Left ventricle myocardium inferior (tissue), 1 donor: ENCODE measurements at places on chromosomes 13 and 19. TPM values are rescaled to one million over a fixed set of nuclear protein-coding genes. Genes with fewer than 3 reads are reported as not detected.

GRCh38 chr19:41297628-41298347, 12.2 kb upstream of the CCDC97 start:
- H3K4me3 ChIP-seq, result no peak overlapping the region
- no peak for DNase-seq
- no peaks in the 10 kb centered on the region for H3K27me3 ChIP-seq

PLK5 gene
- total RNA-seq, result not detected

PCP2 gene
- 2.7 TPM for total RNA-seq

GRCh38 chr19:16841391-16841926, 12.3 kb downstream of the SIN3B start:
- H3K27ac ChIP-seq, result no peak overlapping the region
- H3K4me3 ChIP-seq, result no peak overlapping the region

CYTH2 gene
- total RNA-seq, result 32.1 TPM

DNA sequence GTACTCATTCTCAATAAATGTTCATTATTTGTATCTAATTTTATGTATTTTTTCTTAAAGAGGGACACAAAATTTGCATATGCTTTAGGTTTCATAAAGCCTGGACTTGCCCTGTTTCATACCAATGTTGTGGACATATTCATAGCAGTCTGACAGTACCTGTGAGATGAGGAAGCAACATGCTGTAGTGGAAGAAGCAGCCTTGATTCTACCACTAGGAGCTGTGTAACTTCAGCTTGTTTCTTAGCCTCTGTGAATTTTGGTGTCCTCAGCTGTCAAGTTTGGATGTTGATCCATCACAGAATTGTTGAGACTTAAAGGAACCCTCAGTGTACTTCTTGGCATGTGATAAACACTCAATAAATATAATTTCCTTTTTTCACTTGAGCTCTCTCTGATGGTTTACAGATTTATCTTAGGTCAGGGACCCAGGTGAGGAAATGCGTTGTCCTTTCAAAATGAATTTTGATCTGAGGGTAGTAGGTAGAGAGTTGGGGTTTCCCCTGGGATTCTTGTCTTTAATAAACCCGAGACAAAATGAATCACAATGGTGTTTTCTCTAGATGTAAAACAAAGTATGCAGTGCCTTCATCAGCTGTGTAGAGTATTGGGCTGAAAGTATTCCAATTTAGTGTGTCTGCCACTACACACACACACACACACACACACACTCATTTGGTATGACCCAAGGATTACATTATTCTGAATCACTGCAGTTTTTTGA, 152.1 kb downstream of the KCNRG start:
- H3K27me3 ChIP-seq, result no peaks in the 10 kb centered on the region
- no peaks in the 10 kb centered on the region for H3K36me3 ChIP-seq
- no peak for DNase-seq
- no peak overlapping the region for H3K4me3 ChIP-seq

GRCh38 chr19:14090509-14091080, at the start of gene SAMD1:
Gene SAMD1 (minus strand): TSS chr19:14090751.
- peak within 1 kb of the TSS; percentile 95 for H3K4me3 ChIP-seq
- DNase-seq, result peak; percentile 95
- H3K27ac ChIP-seq, result peak within 1 kb of the TSS; percentile 98
- peaks cover 24% of the 10 kb centered on the region for H3K4me1 ChIP-seq
- peaks cover 28% of the 10 kb centered on the region for H3K36me3 ChIP-seq

GRCh38 chr13:114116734-114117133, 15.7 kb downstream of the RASA3 start:
- peaks cover 41% of the 10 kb centered on the region for H3K4me1 ChIP-seq
- no peak overlapping the region for H3K27ac ChIP-seq
- H3K36me3 ChIP-seq, result no peaks in the 10 kb centered on the region
- H3K27me3 ChIP-seq, result no peaks in the 10 kb centered on the region

DNA sequence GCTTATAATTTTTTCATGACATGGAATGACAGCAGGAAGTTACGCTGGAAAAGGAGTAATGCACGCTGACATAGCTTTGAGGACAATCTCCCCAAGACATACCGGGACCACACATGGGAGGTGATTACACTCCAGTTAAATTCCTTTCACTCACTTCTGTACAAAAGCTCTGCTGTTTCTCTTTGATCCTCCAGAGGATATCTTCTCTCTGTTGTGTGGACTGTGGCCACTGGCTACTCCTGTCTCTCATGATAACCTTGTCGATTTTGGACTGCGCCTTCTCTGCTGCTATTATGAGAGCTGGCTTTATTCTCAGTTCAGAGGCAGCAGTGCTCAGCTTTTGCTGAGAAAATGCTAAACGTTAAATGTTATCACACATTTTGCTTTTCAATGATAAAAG, 464.6 kb downstream of the FGF9 start:
- H3K36me3 ChIP-seq, result no peaks in the 10 kb centered on the region
- no peak overlapping the region for H3K27ac ChIP-seq
- no peaks in the 10 kb centered on the region for H3K27me3 ChIP-seq
- no peak overlapping the region for H3K4me3 ChIP-seq
- no peak for DNase-seq

DNA sequence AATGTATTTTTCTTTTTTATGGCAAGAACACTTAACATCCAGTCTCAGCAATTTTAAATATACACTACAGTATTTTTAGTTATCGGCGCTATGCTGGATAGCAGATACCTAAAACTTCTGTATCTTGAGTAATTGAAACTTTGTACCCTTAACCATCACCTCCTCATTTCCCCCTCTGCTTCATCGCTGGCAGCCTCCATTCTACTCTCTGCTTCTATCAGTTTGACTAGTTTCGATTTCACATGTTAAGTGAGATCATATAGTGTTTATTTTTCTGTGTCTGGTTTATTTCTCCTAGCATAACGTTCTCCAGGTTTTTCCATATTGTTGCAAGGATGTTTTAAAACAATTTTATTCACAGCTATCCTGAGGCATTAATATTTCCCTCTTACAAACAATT, 340.8 kb upstream of the SLC10A2 start:
- no peaks in the 10 kb centered on the region for H3K4me1 ChIP-seq
- H3K4me3 ChIP-seq, result no peak overlapping the region
- H3K36me3 ChIP-seq, result no peaks in the 10 kb centered on the region
- DNase-seq, result no peak
- no peaks in the 10 kb centered on the region for H3K27me3 ChIP-seq

DNA sequence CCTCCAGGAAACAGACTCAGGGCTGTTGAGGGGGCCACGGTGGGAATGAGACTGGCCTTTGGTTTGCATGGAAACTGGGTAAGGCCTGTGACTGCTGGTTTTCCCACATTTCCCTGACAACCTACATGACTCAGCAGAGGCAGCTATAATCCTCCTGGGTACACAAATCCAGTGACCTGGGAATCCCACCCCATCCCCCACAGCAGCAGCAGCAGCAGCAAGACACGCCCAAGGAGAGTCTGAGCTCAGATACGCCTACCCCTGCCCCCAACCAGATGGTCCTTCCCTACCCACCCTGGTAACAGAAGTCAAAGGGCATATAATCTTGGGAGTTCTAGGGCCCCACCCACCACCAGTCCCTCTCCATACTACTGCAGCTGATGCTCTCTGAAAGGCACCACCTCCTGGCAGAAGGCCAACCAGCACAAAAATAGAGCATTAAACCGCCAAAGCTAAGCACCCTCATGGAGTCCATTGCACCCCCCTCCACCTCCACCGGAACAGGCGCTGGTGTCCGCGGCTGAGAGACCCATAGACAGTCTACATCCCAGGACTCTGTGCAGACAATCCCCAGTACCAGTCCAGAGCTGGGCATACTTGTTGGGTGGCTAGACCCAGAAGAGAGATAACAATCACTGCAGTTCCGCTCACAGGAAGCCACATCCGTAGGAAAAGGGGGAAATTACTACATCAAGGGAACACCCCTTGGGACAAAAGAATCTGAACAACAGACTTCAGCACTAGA, 237.2 kb upstream of the SPRY2 start:
- H3K36me3 ChIP-seq, result no peaks in the 10 kb centered on the region
- peaks cover 11% of the 10 kb centered on the region for H3K4me1 ChIP-seq
- DNase-seq, result no peak

IRGC gene
- not detected for total RNA-seq

DNA sequence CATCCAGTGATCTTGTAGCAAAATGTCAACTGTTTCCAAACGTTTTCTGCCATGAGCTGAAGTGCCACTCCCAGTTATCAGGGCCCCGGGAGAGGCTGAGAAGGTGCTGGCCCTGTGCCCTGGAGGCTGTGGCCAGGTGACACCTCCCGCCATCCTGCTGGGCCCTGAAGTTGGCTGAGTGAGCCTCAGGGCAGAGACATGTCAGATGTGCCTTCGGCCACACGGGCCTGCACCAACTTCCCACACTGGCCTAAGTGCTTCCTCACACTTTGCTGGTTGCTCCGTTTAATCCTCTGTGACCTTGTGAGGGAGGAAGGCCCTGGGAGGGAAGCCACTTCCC, 4.8 kb downstream of the ADPRHL1 start:
- H3K27ac ChIP-seq, result peak overlapping the region; percentile 89
- H3K4me3 ChIP-seq, result peak overlapping the region; percentile 71
- peaks cover 19% of the 10 kb centered on the region for H3K36me3 ChIP-seq
- no peaks in the 10 kb centered on the region for H3K27me3 ChIP-seq

RGL3 gene
- total RNA-seq, result 9.2 TPM

DNA sequence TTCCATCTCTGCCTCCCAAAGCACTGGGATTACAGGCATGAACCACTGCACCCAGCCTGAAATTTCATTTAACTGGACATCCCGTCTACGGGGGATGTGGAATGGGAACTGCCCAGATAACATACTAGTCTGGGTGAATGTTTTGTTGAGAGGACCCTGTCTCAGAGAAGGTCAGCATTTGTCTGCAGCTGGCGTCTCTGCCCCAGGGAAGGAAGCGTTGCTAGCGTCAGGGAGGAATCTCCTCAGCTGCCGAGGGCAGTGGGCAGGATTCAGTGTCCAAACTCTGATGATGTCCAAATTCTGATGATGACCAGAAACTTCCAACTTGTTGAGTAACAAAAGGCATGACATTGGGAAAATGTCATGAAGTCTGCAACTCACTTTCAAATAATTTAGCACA, 3.1 kb downstream of the NXNL1 start:
- no peaks in the 10 kb centered on the region for H3K36me3 ChIP-seq
- no peak overlapping the region for H3K4me3 ChIP-seq
- no peak overlapping the region for H3K27ac ChIP-seq
- DNase-seq, result no peak
- peaks cover 6% of the 10 kb centered on the region for H3K4me1 ChIP-seq

- no peak overlapping the region for H3K27ac ChIP-seq
- no peak overlapping the region for H3K4me3 ChIP-seq
- peaks cover 6% of the 10 kb centered on the region for H3K36me3 ChIP-seq
- H3K4me1 ChIP-seq, result peaks cover 28% of the 10 kb centered on the region
- peaks cover 60% of the 10 kb centered on the region for H3K27me3 ChIP-seq
Observed at GRCh38 chr19:53880711-53881481, 1.1 kb upstream of the PRKCG start.

SGCG gene
- total RNA-seq, result 102 TPM

DNA sequence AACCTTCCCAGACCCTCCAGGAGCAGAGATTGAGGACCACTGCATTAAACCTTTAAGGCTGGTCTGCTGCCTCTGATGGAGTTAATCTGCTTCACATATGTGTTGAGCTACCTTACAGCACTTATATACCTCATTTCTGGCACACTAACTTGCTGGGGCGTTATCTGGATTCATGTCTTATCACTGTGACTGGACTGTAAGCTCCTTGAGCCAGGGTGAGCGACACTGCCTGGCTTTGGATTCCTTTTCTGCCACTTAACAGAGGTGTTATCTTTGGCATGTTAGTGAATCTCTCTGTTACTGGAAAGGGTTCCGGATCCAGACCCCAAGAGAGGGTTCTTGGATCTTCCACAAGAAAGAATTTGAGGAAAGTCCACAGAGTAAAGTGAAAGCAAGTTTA, 69.8 kb upstream of the RGCC start:
- peaks cover 22% of the 10 kb centered on the region for H3K4me1 ChIP-seq
- no peak for DNase-seq
- no peaks in the 10 kb centered on the region for H3K36me3 ChIP-seq

LYL1 gene
- total RNA-seq, result 6.3 TPM

- peaks cover 28% of the 10 kb centered on the region for H3K4me1 ChIP-seq
- H3K27me3 ChIP-seq, result no peaks in the 10 kb centered on the region
- DNase-seq, result no peak
- no peak overlapping the region for H3K27ac ChIP-seq
Observed at GRCh38 chr19:57914531-57914930, 1.9 kb downstream of the ZNF417 start.

DNA sequence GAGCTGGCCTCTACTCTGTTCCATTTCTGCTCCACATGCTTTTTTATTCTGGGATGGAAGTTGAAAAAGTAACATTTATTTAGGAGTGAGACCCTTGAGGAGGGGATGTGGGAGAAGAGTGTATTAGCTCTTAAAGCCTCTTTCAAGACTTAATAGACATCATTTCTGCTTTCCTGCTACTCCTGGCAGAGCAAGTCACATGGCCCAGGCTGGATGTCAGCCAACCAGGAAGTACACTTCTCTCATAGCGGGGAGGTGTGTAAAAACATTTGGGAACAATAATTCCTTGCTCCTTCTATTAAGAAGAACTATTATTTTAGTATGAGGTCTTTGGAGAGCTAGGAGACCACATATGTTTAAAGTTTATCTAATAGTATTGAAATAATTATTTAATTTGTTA, 40.6 kb upstream of the FAM216B start:
- H3K4me1 ChIP-seq, result no peaks in the 10 kb centered on the region
- H3K27me3 ChIP-seq, result no peaks in the 10 kb centered on the region
- H3K27ac ChIP-seq, result no peak overlapping the region
- no peak overlapping the region for H3K4me3 ChIP-seq
- DNase-seq, result peak; percentile 47

DNA sequence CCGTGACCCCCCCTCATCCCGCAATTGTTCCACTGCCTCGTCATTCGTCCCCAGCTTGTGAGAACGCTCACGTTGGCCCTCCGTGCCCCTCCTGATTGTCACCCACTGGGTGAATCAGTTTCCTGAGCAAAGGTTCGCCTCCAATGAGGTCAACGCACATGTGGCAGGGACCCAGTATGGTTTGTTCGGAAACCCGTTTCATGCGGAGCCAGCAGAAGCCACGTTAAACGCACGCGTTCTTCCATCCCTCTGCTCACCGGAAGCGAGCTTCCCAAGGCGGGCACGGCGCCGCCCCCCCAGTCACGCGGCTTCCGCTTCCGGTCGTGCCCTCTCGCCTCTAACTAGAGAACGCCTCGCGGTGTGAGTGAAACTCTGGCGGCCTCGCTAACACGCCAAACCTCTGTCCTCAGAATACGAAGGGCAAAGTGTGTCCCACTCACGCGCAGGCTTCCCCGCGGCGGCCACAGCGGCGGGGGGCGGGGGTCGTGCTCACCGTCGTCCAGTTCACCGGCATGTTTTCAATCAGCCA, 18.0 kb upstream of the CFAP97D2 start:
- H3K27me3 ChIP-seq, result peaks cover 63% of the 10 kb centered on the region
- H3K4me3 ChIP-seq, result no peak overlapping the region
- no peak overlapping the region for H3K27ac ChIP-seq
- DNase-seq, result no peak
- H3K4me1 ChIP-seq, result peaks cover 18% of the 10 kb centered on the region
- H3K36me3 ChIP-seq, result no peaks in the 10 kb centered on the region

DNA sequence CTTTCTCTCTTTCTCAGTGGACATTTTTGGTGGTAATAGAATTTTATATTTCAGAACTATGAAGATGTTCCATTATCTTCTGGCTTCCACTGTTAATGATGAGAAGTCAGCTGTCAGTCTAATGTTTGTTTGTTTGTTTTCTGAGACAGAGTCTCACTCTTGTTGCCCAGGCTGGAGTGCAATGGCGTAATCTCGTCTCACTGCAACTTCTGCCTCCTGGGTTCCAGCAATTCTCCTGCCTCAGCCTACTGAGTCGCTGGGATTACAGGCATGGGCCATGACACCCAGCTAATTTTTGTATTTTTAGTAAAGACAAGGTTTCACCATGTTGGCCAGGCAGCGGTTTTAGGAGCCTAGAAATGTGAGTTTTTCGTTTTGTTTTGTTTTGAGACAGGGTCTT, 4.7 kb downstream of the ZNF317 start:
- no peak overlapping the region for H3K4me3 ChIP-seq
- peaks cover 51% of the 10 kb centered on the region for H3K4me1 ChIP-seq
- H3K27ac ChIP-seq, result no peak overlapping the region
- H3K27me3 ChIP-seq, result no peaks in the 10 kb centered on the region
- H3K36me3 ChIP-seq, result peaks cover 21% of the 10 kb centered on the region

CTXN1 gene
- 0.22 TPM for total RNA-seq
